GM12865 (cell line): ENCODE measurements at places on chromosomes 11 and 22.

DNA sequence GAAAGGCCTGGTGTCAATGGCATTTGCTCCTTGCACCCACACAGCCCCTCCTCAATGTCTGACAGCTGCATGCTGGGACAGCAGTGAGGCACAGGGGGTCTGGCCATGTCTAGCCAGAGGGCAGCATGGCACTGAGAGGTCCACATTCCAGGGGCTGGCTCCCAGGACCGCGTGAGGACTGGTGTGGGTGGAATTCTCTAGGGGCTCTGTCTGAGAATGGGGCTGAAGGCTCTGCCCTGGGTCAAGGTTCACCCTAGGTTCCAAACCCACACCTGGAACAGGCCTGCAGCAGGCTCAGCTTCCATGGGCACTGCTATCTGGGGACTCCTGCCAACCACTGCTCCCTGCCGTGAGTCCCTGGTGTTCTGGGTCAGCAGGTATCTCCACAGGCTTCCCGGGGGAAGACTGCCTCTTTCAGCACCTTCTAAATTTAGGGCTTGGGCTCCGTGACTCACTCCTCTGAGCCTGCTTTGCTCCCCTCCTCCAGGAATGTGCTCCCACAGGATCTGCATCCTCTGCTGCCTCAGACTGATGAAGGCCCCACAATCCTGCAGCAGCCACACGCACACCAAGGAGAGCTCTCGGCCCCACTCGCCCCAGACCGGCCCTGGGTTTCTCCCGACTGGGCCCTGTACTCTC, 4.2 kb downstream of the STARD10 start:
- DNase-seq, result no peak

DNA sequence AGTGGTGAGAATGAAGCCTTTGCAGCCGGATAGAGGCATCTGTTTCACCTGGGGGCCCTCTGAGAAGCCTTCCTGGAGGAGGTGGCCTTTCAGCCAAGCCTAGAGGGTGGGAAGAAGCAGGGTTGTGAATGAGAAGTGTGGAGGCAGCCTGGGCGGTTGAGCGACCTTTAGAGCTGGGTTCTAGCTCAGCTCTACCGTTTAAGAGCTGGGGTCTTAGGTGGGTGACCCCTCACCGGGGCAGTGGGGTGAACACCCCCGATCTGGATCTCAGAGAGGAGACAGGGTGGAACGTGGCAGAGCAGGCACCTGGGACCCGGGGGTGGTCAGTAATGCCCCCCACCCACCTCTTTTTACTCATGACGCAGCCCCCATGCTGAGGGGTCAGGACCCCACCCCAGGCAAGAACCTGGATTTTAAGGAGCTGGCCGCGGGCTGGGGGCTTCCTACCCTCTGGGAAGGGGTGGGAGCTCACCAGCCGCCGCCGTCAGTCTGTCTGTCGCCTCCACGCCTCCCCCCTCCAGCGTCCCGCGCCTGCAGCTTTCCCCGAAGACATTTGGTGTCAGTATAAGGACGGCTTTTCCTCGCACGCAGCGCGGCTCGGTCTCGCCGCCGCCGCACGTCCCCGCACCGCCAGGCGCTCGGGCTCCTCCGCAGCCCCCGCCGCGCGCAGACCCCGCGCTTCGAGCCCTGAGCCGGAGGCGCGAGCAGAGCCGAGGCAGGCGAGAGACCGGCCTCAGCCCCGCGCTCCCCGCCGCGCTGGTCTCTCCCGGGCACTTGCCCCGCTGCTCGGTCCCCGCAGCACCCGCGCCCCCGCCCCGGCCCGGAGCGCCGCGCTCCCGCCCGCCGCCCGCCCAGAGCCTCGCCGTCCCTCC, 13.3 kb upstream of the CACNA1I start:
- no peak for DNase-seq

DNA sequence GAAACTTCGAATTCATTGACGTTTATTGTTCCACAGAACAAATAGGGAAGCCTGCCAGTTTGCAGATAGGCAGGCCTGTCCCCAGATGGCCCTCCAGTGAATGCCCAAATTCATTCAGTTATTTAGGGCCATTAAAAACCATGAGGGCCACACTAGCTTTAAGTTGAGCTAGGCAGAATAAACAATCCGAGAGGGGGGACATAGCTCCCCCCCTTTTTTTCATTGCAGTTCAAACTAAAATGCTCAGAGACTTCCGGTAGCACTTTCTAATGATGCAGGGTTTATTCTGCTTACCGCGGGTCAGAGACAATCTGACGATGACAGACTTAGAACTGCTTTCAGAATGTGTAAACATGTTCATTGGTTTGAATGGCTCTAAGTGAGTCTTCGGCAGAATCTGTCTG, 72.0 kb downstream of the ZBTB16 start:
- DNase-seq, result no peak

GRCh38 chr11:15374418-15374817, 259.7 kb downstream of the INSC start:
- DNase-seq, result no peak

DNA sequence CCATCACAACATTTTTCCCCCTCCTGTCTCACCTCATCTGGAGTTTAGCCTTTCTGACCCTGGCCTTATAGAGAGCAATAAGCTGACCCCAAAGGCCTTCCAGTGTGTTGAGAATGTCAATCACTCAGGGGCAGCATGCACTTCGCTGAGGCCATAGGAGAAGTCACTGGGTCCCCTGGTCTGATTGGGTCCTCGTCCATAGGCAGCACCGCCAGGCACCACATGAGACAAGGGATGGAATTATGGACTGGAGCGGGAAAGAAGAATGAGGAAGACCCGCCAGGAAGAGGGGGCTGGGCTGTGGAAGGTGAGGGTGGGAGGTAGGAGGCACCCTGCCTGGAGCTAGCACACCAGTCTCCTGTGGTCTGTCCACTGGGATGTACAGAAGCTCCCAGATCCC, 72.9 kb downstream of the DSCAML1 start:
- DNase-seq, result no peak

GRCh38 chr11:6653097-6653496, 2.5 kb downstream of the DCHS1 start:
- no peak for DNase-seq

GRCh38 chr22:26589845-26590736, at the start of gene TPST2:
TSS of gene TPST2 (minus strand) at chr22:26590132. CDS start at chr22:26541630, 48,502 bp downstream.
- DNase-seq, result peak; percentile 90

DNA sequence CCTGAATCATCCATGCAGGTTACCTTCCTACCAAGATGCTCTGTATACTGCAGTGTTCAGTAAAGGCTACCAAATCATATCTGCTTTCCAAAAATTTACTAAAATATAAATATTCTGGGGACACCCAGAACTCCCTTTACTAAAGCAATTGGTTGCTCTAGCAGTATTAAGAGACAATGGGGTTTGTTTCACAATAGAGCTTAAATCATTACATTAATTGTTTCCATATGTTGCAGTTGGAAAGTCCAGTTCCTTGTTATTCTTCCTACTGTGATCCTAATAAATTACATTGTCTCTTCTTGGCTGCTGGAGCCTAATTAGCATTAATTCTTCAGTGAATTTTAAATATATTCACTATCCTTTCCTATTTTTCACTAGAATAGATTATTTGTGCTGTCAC, 316.0 kb upstream of the MTNR1B start:
- no peak for DNase-seq

GRCh38 chr11:116903090-116903489, 65.7 kb upstream of the APOA1 start:
- DNase-seq, result no peak

DNA sequence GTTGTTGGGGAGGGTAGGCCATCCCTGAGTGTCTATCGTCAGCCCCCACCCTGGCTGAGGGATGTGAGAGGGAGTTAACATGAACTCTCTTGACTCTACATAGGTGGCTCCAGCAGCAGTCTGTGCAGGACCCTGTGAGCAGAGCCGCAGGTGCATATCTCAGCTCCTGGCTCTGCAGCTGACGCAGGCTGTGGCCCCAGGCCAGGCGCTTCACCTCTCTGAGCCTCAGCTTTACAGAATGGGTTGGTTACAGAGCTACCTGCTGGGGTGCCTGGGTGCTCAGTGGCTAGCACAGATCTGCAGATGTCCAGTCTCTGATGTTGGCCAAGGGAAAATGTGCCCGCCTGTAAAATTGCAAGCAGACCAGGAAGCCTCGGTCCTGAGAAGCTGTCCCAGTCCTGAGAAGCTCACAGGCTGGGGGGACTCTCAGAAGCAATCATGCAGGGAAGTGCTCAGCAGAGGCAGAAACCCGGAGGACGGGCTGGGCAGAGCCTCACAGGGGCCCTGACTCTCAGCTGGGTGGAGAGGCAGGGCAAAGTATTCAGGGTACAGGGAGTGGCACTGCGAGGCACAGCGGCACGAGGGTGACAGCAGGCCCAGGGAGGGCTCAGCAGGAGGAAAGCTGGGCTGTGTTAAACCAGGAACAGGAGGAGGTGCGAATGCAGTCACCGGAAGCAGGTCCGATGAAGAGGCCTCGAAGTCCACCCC, 15.9 kb upstream of the LRP5 start:
- no peak for DNase-seq

GRCh38 chr11:33775832-33776470, 1.6 kb upstream of the FBXO3 start:
- peak; percentile 34 for DNase-seq

- no peak for DNase-seq
Measured at GRCh38 chr11:106854429-106854828, 163.8 kb downstream of the GUCY1A2 start.

DNA sequence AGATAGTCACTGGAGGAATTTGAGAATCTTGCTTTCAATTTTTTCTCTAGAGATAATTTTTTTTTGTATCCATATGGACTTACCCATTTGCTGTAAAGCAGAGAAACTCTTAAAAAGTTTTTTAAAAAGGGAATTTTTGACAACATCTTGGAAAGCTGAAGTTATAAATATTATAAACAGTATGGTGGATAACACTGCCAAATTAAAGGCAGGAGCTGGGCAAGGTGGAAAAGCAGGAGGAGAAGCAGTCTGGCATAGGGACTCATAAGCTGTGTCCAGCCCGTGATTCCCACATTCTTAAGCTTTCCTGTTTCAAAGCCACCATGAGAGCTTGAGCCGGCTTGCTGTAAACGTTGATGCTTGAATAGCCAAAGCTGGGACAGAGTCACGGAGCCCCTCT, 149.5 kb downstream of the NAV2 start:
- DNase-seq, result no peak

DNA sequence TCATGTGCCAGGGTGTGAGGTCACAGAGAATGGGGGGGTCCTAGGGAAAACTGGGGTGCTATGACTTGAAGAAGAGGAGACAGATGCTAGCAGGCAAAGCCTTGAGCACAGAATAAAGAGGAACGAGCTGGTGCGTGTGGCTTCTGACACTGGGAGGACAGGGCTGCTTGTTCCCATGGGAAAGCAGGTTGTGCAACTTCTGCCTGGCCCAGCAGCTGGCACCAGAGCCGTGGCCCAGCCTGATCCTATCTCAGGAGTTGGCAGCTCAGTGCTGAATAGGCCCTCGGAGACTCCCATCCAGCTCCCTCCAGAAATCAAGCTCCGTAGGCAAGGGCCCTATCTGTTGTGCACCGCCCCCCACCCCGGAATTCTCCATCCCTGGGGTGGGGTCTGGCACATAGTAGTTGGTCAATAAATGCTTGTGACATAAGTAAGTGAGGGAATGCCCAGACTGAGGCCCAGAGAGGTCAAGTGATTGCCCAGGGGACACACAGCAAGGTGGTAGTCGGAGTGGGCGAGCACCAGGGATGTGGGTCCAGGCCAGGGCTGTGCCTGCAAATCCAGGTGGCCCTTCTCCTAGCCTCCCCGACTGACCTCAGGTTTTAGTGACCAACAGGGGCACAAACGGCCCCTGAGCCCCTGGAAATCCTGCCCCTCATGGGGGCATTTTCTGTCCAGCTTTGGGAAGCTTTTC, 19.5 kb upstream of the FADD start:
- DNase-seq, result no peak

- DNase-seq, result no peak
Measured at GRCh38 chr22:48713272-48714205, 1114.1 kb downstream of the BRD1 start.

DNA sequence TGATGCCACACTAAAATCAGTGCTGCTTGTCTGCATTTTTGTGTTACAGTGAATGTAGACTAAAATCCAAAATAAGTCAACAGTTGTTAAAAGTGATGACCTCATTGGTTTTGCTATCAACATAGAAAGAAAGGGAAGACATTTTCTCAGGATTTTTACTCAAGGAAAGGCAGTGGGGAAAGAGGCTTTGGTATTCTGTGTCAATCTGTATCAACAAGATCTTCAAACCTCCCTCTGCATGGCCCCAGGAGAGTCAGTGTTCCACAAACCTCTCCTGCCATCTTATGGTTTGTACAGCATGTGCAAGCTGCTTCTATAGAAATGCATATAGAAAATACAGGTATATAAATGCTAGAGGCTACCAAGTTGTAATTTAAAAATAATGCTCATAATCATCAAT, 13.8 kb upstream of the OR51M1 start:
- DNase-seq, result peak; percentile 12

DNA sequence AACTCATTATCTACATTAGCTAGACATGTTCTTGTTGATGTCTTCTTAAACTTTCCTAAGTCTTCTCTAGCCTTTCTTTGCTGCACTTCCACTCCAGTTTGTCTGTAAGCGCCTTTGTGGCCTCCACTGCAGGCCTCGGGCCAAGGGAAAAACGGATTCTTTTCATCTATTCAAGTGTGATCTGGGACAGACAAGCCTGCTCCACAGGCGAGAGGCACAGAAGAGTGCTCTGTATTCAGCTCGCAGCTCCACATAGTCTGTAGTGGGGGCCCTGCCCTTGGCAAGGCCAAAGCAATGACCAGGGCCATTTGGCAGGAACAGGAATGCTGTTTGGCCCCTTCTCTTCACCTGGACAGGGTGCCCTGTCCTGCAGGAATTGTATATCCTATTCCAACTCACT, 84.1 kb upstream of the BARX2 start:
- no peak for DNase-seq

DNA sequence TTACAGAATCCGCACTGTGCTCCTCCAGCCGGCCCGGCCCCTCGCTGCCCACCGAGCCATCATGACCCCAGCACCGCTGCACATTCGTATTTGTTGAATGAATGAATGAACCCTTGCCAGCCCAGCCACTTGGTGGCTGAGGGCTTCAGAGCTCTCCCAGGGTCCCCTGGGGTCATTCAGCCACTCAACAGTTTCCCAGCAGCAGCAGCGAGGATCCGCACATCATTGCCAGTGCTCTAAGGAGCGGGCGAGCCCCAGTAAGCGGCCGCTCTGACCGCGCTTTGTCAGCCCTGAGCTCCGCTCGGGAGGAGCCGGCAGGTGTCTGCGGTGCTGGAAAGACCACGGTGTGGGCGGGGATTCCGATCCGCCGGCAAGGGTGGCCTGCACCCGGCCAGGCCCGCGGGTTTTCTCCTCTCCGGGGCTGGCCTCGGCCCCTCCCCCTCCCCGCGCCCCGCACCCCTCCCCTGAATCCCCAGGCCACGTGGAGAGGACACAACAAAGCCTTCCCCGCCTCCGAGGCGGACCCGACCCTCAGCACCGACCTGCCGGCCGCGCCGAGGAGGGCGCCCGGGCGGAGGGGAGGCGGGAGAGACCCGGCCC, 563 bp downstream of the BID start:
- DNase-seq, result peak; percentile 75

DNA sequence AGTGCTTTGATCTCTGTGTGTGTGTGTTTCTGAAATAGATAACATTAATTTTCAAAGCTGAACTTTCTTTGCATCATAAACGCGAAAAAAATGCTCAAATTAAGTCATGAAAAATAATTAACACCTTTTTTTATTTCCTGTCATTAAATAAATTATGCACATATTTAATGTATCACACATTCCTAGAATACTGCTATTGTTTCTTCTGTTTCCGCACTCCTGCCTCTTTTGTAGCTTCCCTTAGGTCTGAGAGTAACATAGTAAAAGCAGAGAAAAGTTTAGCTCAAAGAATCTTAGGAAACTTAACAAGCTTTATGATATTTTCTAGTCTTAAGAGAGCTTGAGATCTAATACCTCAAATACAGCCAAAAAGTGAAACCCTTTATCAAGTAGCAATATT, 504.2 kb downstream of the JRKL start:
- no peak for DNase-seq

GRCh38 chr11:124012697-124013096, at the start of gene OR10G4:
TSS of gene OR10G4 (plus strand) at chr11:124012997. CDS start at chr11:124015575, 2,578 bp downstream.
- DNase-seq, result no peak
